ENCODE measurements at places on chromosomes 6 and 20. TPM values are rescaled to one million over a fixed set of nuclear protein-coding genes. Genes with fewer than 3 reads are reported as not detected.

- DNase-seq = no peak
Measured at GRCh38 chr6:166162599-166163342, 4.9 kb downstream of the TBXT start.

Gene GMEB2
- 6.5 TPM for polyA plus RNA-seq

GRCh38 chr20:48652961-48653705 is 174.7 kb downstream of the PREX1 start:
- no peak for DNase-seq

DNA sequence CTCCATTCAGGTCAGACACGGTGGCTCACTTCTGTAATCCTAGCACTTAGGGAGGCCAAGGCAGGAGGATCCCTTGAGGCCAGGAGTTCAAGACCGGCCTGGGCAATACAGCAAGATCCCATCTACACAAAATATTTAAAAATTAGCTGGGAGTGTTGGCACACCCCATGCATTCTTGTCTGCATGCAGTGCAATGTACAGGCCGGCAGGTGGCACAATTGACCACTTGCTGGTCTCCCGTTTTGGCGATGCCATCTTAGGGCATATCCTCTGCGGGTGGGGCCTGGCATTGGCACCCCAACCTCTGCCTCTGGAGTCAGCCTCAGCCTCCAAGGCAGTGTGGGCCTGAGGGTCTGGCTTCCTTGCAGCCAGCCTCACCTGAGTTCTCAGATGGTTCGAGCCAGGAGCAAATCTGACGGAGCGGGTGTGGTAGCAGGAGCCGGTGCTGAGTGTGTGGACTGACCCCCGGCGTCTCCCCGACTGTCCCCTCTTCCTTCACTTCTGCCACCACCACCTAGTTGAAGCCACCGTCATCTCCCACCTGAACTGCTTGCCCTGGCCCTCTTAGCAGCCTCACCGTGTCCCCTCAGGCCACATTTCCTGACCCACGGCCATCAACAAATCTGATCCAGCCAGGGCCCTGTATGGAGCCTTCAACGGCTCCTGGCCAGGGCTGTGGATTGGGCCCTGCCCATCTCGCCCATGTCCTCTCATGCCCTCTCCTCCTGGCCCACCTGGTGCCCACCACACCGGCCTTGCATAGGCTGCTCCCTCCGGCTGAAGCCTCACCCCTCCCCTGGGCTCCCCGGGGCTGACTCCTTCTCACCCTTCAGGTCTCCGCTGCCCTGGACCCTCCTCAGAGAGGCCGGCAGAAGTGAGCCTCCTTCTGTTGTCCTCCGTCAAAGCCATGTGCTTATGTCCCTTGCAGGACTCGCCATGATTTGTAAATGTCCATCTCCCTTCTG is 44.0 kb downstream of the EFCAB8 start:
- peak; percentile 71 for DNase-seq

Gene GABRR1
- not detected for polyA plus RNA-seq

- DNase-seq = no peak
Measured at GRCh38 chr6:87277123-87277522, 45.3 kb upstream of the SMIM8 start.

- DNase-seq = no peak
Measured at GRCh38 chr6:320351-321157, 28.3 kb downstream of the DUSP22 start.

DNA sequence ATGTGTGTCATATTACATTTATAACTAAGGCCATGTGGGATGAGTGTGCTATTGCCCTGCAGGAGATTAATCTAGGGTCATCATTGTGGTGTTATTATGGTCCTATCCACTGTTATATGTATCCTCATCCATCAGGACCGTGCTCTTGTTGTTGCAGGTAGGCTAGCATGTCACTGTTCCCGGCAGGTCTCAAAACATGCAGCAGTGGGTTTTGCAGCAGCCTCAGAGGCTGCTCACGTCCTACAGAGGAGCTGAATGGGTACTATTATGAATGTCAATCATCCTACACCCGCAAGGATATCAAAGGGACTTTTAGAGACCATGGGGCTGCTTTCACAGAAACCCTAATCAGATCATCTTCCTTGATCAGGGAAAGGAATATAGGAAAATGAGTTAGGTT is 318.2 kb downstream of the SAMD5 start:
- no peak for DNase-seq

DNA sequence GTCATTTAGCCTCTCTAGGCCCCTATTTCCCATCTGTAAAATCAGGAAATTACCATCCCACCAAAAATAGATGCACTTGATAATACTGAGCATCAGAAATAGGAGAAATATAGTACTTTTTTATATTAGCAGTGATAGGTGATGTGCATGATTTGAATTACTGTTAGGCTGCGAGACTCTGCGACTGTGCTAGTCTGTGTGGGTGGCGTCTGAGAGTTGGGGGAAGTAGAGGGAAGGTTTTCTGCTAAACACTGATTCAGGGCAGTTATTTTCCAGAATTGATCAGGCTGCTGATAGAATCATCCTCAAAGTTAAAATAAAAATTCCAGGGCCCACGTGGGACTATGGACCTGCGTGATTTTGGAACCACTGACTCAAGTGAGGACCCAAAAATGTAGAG is 60.4 kb upstream of the ARMH2 start:
- DNase-seq = no peak

Gene DDX43
- polyA plus RNA-seq = 0.16 TPM

DNA sequence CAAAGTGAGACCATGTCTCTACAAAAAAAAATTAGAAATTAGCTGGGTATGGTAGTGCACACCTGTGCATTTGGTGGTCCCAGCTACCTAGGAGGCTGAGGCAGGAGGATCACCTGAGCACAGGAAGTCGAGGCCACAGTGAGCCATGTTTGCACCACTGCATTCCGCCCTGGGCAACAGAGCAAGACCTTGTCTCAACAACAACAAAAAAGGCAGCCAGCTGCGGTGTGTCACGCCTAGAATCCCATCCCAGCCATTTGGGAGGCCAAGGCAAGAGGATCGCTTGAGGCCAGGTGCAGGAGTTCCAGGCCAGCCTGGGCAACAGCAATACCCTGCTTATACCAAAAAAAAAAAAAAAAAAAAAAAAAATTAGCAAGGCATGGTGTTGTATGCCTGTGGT is 1.1 kb upstream of the BAK1 start:
- no peak for DNase-seq

DNA sequence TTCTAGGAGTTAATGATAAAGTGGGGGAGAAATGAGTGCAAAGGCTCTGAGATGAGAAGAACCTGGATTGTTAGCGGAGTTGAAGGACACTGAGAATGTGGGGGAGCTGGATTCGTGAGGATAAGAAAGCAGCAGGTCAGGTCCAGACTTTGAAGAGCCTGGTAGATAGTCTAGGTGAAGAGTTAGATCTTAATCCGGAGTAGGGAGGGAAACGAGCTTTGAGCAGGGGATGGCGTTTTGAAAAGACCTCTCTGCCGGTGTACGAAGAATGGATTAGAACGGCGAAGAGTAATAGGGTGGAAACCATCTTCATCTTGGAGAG is 487 bp upstream of the PHF20 start:
- DNase-seq = no peak

GRCh38 chr6:3269281-3269975 is 10.7 kb downstream of the PSMG4 start:
- DNase-seq = peak; percentile 57

DNA sequence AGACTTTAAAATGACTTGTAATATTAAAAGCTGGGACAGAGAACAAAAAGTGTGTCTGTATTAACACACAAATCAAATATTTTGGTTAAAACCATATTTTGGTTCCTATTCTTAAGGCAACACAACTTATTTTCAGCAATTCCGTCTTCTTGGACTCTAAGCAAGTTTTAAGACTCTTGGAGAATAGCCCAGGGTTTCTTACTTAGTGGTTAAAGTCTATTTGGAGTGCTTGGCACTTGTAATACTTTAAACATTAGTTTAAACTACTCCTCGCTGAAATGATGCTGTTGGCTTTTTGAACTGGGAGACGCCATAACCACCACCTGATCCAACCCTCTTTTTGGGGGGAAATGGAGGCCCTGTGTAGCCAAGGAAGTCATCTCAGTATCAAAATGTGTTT is 109.7 kb upstream of the GMDS start:
- DNase-seq = no peak

DNA sequence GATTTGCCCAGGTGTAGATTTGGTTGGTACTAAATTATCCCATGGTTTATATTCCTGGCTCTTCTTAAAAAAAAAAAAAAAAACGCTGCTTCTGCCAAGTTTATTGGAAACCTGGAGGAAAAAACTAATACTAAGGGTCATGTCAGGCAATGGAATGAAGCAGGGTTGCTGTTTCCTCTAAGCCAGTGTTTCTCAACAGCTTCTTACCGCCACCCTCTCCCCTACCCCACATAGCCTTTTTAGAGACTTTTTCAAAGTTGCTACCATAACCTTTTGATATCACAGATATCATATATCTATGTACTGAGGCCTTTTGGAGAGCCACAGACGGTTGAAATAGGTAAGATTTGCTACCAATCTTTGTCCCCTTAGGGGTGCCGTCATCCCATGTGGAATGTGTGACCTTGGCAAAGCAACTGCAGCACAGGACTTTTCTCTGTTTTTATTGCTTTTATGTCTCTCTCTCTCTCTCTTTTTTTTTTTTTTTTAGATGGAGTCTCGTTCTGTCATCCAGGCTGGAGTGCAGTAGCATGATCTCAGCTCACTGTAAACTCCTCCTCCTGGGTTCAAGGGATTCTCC is 35.0 kb downstream of the SYTL3 start:
- no peak for DNase-seq

GRCh38 chr6:68364271-68364805 is 270.7 kb upstream of the ADGRB3 start:
- no peak for DNase-seq

DNA sequence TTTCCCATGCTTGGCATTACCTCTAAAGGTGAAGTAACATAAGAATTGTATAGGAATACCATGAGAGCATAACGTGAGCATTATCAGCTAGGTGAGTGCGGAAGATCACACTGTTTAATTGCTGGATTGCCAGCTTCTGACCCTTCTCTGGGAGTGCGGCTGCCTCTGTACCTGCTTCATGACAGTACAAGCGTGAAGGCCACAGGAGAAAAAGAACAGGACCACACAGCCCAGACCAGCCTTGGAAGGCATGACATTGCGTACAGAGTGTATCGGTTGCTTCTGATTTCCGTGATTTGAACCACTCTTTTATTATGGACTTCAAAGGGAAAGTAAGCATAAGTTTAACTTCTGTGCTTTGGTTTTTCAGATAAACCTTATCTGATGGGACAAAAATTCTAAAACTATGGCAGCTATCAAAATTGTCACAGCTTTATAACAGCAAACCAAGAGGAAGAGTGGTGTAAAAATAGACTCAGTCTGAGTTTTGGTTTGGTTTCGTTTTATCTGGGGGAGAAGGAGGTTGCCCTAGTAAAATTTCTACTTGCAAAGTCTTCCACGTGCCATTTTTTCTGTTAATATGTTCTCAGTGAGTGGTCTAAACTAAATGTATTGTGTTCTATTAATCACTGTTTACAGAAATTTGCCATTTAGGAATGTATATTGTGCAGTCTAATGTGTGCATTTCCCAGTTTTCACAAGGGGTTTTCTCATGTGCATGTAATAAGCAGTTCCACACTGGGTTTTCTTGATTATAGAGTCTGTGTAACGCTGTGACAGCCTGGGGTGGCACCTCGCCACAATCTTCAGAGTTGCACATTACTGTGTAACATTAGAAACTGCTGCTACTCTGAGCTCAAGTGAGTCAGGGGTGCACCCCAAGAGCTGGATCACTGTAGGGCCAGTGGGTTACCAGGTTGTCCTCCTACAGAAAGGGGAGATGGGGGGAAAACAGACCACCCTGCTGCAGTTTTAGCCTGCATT is 97.3 kb downstream of the RPP40 start:
- DNase-seq = no peak

Gene AVP
- not detected for polyA plus RNA-seq

GRCh38 chr20:6668546-6668945 is 98.9 kb upstream of the BMP2 start:
- no peak for DNase-seq

Gene CFB
- 10.4 TPM for polyA plus RNA-seq

Gene NECAB3
- 57.4 TPM for polyA plus RNA-seq

GRCh38 chr6:43845646-43846045 is 75.6 kb downstream of the VEGFA start:
- DNase-seq = no peak

DNA sequence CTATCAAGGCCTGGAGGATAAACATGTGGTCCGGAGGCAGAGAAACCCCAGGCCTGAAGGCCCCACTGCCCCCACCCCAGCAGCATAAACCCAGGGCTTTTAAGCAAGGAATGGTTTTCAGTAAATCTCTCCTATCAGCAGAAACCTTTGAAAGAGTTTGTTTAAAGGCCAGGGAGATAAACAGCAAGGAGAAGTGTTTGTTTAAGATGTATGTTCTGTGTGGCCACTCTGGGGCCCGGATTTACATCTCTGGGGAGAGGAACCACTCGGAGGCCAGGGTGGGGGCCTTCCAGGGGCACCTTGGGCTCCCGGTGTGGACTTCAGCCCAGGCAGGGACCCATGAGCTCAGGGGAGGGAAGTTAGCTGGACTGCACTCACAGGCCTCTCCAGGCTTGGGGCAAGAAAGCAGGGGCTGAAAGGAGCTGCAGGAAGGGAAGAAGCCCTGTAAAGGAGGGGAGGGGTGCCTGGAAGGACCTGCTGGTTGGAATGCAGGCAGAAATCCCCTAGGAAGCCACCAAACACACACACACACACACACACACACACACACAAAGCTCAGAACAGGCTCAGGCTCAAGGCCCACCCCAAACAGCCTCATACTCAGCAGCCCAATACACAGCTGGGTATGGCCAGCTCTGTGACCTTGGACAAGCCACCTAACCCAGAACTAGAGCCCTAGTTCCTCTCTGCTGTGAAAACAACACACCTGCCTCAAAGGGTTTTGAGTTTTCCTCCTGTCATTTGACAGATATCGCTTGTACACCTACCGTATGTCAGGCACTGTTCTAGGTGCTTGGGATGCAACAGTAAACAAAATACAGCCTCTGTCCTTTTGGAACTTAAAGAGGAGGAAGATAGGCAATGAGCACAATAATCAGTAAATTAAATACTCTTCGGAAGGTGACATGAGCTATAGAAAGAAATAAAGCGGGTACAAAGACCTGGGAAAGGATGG is 26.2 kb upstream of the FOXP4 start:
- DNase-seq = no peak

Gene OXT
- polyA plus RNA-seq = not detected

Gene HAO1
- not detected for polyA plus RNA-seq

Gene FERMT1
- 0.54 TPM for polyA plus RNA-seq

Gene EMILIN3
- polyA plus RNA-seq = 4.3 TPM

Gene CD40
- 9.7 TPM for polyA plus RNA-seq

Gene LY86
- polyA plus RNA-seq = 1.7 TPM

DNA sequence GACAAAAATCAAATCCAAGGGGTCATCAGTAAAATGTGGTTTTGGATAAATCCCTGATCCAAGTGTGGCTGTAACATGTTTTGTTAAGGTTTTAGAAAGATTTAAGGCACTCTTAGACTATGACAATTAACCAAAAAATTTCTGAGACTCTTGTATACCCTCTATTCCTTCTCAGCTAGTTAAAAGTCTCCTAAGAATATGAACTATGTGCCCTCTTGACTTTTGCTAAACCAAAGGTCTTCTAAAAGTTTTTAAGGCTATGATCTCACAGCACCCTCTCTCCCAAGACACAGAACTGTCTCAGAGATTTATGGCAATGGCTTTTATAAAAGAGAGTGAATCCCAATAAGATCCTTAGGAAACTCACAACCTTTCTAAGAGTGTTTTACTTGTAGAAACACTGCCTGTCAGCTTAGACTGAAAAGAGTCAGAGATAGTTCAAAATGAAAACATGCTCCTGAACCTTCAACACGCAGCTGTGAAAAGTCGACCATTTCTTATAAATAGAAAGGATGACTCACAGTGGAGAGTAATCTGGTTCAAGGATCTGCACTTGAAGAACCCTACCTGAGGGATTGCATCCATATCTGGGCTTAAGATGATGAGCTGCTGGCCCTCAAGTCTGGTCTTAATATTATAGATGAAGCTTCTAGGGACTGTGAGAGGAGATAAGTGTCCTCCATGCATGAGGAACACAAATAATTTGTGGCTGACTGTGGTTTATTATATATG is 388.4 kb upstream of the GJE1 start:
- DNase-seq = no peak
